ENCODE measurements at places on chromosomes 13 and 19.

GRCh38 chr13:97076898-97077297, 82.6 kb upstream of the OXGR1 start:
- no peak for DNase-seq

- DNase-seq, result no peak
Observed at GRCh38 chr19:13790354-13790753, 4.9 kb upstream of the ZSWIM4 start.

DNA sequence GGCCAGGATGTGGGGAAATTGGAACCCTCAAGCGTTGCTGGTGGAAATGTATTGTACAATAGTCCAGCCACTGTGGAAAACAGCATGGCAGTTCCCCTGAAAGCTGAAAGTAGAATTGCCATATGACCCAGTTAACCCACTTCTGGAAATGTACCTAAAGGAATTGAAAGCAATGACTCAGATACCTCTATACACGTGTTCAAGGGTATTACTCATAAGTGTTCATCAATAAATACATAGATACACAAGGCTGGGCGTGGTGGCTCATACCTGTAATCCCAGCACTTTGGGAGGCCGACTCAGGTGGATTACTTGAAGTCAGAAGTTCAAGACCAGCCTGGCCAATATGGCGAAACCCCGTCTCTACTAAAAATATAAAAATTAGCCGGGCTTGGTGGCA, 71.9 kb upstream of the IRS2 start:
- DNase-seq, result no peak

GRCh38 chr13:63396746-63397145, 1981.1 kb upstream of the PCDH20 start:
- DNase-seq, result no peak

- DNase-seq, result no peak
Observed at GRCh38 chr19:7643031-7643415, 6.1 kb downstream of the STXBP2 start.

Measured in Right ventricle myocardium superior (tissue), 1 donor.